Mesothelial cell of epicardium (in vitro differentiated cells): ENCODE measurements at places on chromosomes 2 and 18. TPM values are rescaled to one million over a fixed set of nuclear protein-coding genes. Genes with fewer than 3 reads are reported as not detected.
A peak's percentile ranks its signal among the peaks of the same experiment; 100 is the strongest.

- peaks cover 27% of the 10 kb centered on the region for H3K4me1 ChIP-seq
- no peaks in the 10 kb centered on the region for H3K36me3 ChIP-seq
- H3K27me3 ChIP-seq = no peaks in the 10 kb centered on the region
- no peak overlapping the region for H3K4me3 ChIP-seq
- DNase-seq = no peak
These were observed 270.4 kb downstream of the ARHGAP15 start for GRCh38 chr2:143399631-143400069.

DNA sequence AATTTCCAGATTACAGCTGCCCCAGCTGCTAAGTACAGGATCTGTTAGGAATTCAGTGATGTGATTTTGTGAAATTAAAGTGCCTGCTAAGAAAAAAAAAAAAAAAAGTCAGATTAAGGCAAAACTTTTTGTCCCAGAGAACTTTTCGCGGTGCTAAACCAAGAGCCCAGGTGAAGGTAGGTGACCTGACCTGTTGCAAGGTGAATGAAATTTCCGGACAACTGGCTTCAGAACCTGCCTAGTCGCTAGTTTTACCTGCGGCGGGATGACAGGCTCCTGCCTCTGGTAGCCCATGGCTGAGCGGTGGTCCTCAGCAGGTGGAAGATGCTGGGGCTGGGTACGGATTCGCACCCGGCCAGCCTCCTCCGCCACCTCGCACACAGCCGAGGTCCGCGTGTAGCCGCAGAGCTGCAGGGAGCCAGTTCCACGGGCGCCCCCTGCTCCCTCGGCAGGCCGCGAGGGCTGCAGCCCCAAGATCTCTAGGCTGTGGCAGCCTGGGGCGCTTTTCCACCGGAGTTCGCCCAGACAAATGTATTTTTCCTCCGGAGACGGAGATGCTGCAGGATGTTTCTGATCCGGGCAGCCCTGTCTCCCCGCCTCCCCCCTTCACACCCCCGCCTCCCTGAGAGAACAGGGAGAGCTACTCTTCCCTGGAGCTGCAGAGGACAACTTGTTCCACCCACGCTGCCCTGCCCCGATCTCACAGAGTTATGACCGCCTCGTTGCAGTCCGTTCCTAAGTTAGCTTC is at the start of gene SLC38A11:
TSS of gene SLC38A11 (minus strand) at position 572 of the 748 bp plus-strand sequence. CDS start at position 294, 278 bp downstream.
- H3K27me3 ChIP-seq = no peaks in the 10 kb centered on the region
- peak within 1 kb of the TSS; percentile 42 for H3K4me3 ChIP-seq
- peaks cover 4% of the 10 kb centered on the region for H3K4me1 ChIP-seq
- H3K36me3 ChIP-seq = no peaks in the 10 kb centered on the region

GRCh38 chr18:25853691-25854433 is 236.6 kb downstream of the SS18 start:
- no peaks in the 10 kb centered on the region for H3K36me3 ChIP-seq
- H3K27me3 ChIP-seq = no peaks in the 10 kb centered on the region
- H3K4me3 ChIP-seq = no peak overlapping the region
- H3K4me1 ChIP-seq = peaks cover 5% of the 10 kb centered on the region

- H3K4me1 ChIP-seq = peaks cover 5% of the 10 kb centered on the region
- no peak for DNase-seq
- H3K27ac ChIP-seq = no peak overlapping the region
- H3K36me3 ChIP-seq = no peaks in the 10 kb centered on the region
- no peak overlapping the region for H3K4me3 ChIP-seq
- peaks cover 32% of the 10 kb centered on the region for H3K27me3 ChIP-seq
These were observed 128.4 kb upstream of the PXDN start for GRCh38 chr2:1872602-1873183.

GRCh38 chr2:57720728-57721627 is 325.6 kb upstream of the VRK2 start:
- no peaks in the 10 kb centered on the region for H3K36me3 ChIP-seq
- H3K27ac ChIP-seq = peak overlapping the region; percentile 87
- no peaks in the 10 kb centered on the region for H3K27me3 ChIP-seq
- H3K4me3 ChIP-seq = peak overlapping the region; percentile 60
- peaks cover 14% of the 10 kb centered on the region for H3K4me1 ChIP-seq

DNA sequence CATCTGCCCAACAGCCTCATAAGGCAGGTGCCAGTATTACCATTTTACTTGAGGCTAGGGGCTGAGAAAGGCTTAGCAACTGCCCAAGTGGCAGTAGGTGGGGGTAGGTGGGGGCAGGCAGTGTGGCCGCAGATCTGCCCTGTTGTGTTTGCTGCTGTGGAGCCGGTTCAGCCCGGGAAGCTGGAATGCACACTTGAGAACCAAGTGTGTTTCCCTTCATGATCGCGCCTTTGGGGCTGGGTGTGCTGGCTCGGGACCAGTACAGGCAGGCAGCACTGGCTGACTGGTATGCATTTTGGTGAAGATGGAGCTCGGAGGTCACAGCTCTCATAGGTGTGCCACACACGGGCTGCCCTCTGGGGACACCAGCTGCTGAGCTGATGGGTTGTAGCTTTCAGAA is 85.1 kb downstream of the CABLES1 start:
- H3K27me3 ChIP-seq = no peaks in the 10 kb centered on the region
- H3K36me3 ChIP-seq = peaks cover 6% of the 10 kb centered on the region
- no peak for DNase-seq

Gene RASGRP3
- 0.58 to 0.75 TPM (median 0.66 TPM) in 3 replicates for total RNA-seq

Gene GATA6
- total RNA-seq = 99.0 to 108 TPM (median 106 TPM) in 3 replicates
